Activated CD4-positive, alpha-beta T cell treated with anti-CD3 and anti-CD28 coated beads, Interleukin-2, amount 50 U/mL, for 1 hour (primary cell): ENCODE measurements at places on chromosomes 13 and 19.

DNA sequence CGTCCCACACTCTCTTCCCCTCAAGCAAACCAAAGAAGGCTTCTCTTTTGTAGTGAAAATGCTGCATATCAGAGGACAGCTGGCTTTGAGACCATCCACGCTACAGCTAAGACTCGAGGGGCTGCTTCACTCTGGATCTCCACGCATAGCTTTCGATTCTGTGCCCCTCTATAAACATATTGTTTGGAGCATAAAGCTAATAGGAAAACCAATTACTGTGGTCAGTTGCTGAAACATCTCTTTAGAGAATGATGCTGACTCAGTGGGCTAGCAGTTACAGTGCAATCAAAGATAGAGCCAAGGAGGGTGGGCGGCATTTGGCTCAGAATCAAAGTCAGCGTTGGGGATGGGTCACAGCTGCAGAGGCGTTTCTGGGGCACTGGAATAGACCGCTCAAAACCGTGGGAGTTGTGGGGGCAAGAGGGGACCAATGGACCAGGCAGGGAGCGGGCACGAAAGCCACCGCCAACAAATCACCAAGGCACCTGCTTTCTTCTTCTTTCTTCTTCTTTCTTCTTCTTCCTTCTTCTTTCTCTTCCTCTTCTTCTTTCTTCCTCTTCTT lies 76.7 kb downstream of the RASL11A start:
- DNase-seq, result no peak

GRCh38 chr13:78599645-78600279 lies 3.6 kb downstream of the POU4F1 start:
- no peak for DNase-seq

GRCh38 chr19:16668176-16668575 lies 7.2 kb downstream of the TMEM38A start:
- no peak for DNase-seq

- no peak for DNase-seq
Measured at GRCh38 chr13:24127116-24127631, 33.3 kb upstream of the SPATA13 start.

DNA sequence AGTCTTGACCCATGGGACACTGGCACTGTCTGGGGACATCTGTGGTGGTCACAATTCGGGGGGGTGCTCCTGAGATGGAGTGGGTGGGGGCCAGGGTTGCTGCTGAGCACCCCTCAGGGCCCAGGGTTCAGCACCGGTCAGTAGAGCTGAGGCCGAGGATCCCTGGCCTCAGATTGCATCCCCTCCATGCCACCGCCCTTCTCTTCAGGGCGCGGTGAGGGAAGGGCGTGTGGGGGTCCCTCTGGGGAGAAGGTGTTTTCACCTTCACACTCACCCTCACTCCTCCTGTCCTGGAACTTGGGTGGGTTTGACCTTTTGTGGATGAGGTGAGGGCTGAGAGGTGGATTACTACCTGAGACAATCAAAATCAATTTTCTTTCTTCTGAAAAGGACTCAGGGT lies 13.5 kb downstream of the GNA11 start:
- no peak for DNase-seq

DNA sequence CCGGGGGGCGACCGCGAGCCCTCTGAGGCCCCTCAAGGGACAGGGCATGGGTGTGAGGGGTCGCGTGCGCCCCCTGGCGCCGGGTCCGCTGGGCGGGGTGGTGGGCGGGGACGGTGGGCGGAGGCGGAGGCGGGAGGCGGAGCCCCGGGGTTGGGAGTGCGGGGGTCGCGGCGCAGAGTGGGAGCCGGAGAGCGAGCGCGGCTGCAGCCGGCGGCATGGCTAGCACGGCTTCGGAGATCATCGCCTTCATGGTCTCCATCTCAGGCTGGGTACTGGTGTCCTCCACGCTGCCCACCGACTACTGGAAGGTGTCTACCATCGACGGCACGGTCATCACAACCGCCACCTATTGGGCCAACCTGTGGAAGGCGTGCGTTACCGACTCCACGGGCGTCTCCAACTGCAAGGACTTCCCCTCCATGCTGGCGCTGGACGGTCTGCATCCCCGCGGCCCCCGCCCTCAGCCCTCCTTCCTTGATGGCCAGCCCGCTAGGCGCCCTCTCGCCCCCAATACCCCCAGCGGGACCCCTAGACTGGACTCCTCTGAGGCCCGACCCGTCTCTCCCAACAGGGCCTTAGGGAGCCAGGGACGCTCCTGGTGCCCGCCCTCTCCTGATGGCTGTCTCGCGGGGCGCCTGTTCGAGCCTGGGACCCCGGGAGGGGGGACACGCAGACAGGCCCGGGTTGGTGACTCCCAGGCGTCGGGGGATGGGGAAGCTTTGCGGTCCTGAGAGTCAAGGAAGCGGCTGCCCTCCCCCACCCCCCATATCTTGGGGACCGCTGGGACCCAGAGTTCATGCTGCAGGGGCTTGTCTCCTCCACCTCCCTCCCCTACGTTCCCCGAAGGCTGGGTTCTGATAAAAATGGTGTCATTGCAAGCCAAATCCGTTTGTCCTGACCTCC lies at the start of gene CLDN10:
CLDN10 (plus strand) TSS at position 182 of the 903 bp plus-strand sequence; CDS start at position 216, 34 bp downstream.
- no peak for DNase-seq

GRCh38 chr13:98665638-98665995 lies 86.9 kb downstream of the SLC15A1 start:
- no peak for DNase-seq

- DNase-seq, result no peak
Measured at GRCh38 chr13:88602786-88603777, 931.9 kb downstream of the SLITRK5 start.

DNA sequence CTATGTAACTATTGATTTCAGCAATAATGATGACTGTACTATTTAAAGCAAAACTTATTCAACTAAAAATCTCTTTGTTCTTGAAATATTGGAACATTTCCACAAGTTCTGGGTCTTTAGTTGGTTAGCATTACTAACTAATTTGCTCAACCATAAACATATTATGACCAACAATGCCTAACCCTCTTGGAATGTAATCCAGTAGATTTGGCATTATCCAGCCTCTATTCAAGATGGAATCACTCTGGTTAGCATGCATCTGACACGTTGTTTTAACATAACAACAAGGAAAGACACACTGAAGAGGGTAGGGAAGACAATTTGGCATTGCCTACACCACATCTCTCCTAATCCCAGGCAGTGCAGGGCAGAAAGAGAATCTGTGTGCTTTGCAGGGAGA lies 941.3 kb upstream of the PCDH20 start:
- no peak for DNase-seq

- DNase-seq, result peak; percentile 16
Measured at GRCh38 chr19:10961073-10961860, 437 bp downstream of the SMARCA4 start.

DNA sequence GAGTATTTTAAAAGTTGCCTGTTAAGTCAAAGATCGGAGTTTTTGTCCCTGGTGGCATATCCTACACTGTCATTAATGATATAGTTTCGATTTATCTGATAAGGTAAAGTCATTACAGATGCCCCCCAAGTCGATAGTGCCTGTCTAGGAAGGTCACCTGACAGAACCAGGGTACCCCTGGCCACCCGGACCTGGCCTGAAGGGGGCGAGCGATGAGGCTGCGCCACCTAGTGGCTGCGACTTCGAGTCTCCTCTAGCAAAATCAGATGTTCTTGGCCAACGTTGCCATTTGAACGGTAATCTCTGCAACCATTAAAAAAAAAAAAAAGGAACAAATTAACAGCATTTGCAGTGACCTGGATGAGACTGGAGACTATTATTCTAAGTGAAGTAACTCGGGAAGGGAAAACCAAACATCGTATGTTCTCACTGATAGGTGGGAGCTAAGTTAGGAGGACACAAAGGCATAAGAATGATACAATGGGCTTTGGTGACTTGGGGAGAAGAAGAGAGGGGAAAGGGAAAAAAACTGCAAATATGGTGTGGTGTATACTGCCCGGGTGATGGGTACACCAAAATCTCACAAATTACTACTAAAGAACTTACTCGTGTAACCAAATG lies 565.1 kb downstream of the LIG4 start:
- peak; percentile 2 for DNase-seq

DNA sequence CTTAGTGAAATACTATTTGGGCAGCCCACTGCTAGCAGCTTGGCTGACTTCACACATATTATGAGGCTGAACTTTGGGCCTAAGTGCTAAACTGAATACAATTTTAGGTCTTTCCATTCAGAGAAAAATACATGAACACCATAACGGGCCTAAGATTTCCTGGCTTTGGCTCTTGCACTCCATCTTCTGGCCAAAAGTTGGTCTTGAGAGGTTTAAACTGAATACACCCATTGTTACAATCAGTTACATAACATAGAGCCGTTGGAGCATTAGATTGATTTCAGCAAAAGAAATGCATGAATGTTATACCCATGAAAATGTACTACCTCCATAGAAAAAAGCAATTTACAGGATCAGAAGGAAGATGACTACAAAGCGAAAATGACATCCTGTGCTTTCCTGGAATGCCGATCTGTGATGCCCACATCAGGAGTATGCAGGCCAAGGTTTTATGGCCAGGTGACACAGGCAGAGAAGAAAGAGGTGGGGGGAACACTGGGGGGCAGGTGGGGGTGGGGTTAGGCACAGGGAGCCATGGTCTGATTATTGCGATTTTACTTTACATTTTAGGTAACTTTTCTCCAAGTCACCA lies 11.1 kb upstream of the SHISA2 start:
- peak; percentile 38 for DNase-seq

GRCh38 chr13:33109801-33110200 lies 93.6 kb downstream of the KL start:
- DNase-seq, result no peak

DNA sequence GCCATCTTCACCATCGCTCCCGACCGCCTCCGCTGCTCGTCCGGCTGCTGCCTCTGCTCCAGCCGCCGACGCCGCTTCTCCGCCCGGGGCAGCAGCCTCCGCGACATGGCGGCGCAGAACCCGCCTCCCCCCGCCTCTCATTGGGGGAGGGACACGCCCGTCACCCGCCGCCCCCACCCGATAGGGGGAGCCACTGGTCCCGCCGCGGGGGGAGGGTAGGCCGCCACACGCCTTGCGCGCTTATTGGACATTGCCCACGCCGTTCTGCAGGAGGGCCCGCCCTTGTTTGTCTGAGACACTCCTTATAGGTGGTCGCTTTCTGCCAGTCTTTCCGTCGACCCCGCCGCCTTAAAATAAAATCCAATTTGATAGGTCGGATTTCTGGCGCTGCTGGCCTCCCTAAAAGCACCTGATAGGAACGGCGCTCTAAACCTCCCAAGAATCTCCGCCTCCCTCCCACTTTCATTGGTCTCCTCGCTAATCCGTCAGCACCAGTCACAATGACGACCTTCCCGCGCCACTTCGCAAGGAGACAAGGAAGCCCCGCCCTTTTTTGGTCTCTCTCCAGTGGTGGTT lies at the start of gene HNRNPL:
HNRNPL (minus strand) TSS at position 127 of the 576 bp plus-strand sequence; CDS start at position 107, 20 bp downstream.
- peak; percentile 99 for DNase-seq

DNA sequence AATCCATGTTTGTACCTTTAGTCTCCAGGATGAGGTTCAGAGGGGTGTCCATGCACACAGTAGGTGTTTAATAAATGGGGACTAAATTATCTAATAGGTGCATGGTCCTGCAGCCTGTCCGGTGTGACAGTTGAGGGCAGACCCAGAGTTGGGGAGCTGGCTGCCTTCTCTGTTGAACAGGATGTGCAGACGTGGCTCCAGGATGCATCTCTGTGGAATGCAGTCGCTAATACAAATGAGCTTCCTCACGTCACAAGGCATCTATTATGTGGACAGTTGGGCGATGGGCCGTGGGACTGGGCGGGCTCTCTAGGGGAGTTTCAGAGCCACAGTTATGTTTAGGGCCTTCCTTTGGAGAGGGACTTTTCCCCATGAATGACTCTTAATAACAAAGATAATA lies 71.0 kb downstream of the SIPA1L3 start:
- no peak for DNase-seq

GRCh38 chr19:56838909-56839651 lies 1.4 kb downstream of the PEG3 start:
- DNase-seq, result no peak

- no peak for DNase-seq
Measured at GRCh38 chr13:96860882-96861281, 133.4 kb downstream of the OXGR1 start.

GRCh38 chr13:43596924-43597598 lies 189.7 kb downstream of the ENOX1 start:
- DNase-seq, result no peak

DNA sequence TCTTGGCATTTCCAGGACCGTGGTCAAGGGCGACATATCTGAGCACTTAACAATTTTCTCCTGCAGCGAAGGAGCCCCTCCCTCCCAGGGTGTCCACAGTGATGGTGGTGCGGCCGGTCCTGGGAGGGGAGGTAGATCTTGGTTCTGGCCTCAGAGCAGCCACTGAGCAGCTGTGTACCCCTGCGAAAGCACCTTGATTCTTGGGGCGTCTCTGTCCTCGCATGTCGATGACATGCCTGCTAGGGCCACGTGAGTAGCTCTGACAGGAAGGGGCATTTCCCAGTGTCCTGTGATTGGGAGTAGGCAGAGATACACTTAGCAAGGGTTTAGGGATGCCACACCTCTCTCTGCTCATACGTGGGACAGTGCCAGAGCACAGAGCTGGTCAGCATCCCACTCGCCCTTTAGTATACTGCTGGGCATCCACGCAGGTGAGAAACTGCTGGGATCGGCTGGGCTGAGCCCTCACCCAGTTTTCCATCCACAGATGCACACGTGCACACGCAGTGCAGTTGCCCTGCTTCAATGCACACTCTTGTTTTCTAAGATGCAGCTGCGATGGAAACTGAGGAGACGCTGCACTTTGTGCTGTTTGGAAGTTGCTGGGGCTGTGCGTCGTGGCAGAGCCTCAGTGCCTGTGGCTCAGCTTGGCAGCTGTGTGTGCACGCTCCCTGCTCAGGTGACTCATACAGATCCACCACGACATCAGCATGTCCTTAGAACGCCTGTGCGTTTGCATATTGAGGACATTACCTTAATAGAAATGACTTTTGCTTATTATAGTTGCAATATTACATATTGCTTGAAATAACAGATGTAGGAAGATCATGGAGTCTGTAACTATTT lies 66.8 kb downstream of the TEX29 start:
- no peak for DNase-seq

GRCh38 chr13:75418186-75418843 lies 63.7 kb downstream of the TBC1D4 start:
- DNase-seq, result no peak

DNA sequence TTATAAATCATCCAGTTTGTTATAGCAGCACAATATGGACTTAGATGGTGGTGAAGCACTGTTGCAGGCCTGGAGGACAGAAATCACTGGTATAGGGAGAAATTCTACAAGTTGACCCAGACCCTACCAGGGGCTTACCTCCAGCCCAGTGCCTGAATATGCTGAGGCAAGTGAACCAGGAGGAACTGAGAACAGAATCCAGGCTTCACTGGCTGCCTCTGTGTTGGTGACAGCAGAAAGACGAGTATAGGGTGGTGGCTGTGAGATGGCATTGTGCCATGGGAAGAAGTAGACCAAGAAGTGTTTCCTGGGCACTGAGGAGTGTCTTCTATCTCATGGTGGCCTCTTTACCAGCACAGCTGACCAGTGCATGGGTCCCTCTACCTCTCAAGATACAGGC lies 15.9 kb upstream of the EID2 start:
- no peak for DNase-seq

GRCh38 chr19:40719414-40719894 lies 2.5 kb downstream of the ITPKC start:
- no peak for DNase-seq
